ENCODE measurements at places on chromosomes 4 and X.

DNA sequence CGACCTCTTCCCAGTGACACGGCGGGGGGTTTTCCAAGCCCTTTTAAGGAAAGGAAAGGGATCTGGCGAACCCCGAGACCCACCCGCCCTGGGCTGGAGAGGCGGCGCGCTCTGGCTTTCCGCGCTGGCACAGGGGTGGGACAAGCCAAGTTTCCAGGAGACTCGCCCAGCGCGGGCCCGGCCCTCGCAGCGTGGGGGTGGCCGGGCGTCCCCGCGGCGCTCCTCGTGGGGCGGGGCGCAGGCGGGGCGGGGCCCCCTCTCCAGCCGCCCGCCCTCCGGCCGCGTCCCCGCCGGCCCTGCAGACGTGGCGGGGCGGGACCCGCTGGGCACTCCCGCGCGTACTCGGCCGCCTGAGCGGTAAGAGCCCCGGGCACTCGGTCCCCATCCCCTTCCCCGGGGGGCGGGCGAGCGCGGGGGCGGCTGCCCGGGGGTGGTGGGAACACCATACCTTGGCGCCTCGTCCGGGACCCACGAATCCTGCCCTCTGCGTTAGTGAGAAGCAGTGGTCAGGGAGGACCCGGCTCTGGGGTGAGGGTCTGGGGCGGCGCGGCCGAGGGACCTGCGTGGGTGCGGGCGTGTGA, at the start of gene FAM114A1:
TSS of gene FAM114A1 (plus strand) at position 329 of the 581 bp plus-strand sequence. CDS start 10,273 bp downstream, outside the sequence.
- no peak for DNase-seq

- DNase-seq = no peak
Measured at GRCh38 chrX:12249997-12250396, 111.7 kb downstream of the FRMPD4 start.

GRCh38 chr4:123025398-123025797, 103.0 kb upstream of the NUDT6 start:
- no peak for DNase-seq

DNA sequence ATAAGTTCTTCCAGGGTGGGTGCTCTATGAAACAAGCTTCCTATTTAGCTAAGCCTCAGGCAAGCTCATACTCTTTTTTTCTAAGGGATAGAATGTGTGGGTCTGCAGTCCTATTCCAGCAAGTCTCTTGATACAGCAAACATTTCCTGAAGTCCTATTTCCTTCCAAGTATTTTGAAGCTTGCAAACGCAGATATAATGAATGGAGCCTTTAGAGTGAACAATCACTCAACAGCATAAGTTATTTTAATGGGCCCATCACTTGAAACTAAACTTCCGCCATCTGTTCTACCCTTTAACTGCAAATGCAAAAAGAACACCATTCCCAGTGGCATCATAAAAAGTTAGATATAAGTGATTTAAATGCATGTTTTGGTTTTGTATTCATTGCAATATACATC, 108.3 kb upstream of the TAPT1 start:
- no peak for DNase-seq

DNA sequence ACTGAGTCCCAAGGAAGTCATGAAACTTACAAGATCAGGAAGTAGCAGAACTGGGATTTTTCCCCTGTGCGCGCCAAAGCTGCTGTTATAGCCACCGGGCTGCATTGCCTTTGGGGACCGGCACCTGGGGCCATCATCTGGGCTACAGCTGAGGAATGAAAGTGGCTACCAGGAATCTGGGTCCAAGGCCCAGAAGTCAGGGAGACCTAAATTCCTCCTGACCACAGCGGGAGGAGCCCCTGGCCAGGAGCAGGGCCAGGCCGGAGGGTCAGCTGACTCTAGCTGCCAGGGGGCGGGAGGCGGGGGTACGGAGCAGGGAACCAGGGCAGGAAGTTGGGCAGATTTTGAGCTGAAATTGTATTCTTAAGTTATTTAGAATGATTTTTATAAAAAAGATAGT, 242.4 kb downstream of the EVC2 start:
- DNase-seq = no peak

DNA sequence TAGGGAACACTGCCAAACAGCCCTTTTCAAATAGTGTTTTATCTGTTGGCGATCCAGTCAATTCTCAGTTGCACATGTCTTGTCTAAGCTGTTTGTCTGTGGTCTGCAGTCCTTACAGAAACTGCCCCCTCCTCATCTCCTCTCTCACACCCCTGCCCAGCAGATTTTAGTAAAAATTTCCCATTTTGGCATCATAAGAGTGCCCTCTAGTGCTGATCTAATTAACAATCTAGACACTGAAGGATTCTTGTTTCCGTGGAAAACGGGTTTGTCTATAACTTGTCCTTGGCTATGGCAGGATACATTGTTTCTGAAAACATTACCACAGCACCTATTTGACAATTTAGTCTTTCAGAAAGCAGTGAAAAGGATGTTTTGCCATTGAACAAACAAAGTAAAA, 227.2 kb upstream of the MBNL3 start:
- no peak for DNase-seq

DNA sequence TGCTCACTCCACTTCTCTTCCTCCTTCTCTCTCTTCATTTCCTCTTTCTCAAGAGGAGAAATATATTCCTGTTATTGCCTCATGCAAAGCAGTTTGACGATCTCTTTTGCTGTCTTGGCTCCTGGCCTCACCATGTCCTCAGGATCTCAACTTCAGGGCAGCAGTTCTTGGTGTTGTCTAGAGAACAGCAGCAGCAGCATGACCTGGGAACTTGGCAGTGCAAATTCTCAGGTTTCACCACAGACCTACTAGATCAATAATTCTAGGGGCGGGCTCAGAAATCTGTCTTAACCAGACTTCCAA, 193.4 kb upstream of the EDNRA start:
- no peak for DNase-seq

GRCh38 chr4:3331511-3332394, 38.9 kb downstream of the RGS12 start:
- no peak for DNase-seq

DNA sequence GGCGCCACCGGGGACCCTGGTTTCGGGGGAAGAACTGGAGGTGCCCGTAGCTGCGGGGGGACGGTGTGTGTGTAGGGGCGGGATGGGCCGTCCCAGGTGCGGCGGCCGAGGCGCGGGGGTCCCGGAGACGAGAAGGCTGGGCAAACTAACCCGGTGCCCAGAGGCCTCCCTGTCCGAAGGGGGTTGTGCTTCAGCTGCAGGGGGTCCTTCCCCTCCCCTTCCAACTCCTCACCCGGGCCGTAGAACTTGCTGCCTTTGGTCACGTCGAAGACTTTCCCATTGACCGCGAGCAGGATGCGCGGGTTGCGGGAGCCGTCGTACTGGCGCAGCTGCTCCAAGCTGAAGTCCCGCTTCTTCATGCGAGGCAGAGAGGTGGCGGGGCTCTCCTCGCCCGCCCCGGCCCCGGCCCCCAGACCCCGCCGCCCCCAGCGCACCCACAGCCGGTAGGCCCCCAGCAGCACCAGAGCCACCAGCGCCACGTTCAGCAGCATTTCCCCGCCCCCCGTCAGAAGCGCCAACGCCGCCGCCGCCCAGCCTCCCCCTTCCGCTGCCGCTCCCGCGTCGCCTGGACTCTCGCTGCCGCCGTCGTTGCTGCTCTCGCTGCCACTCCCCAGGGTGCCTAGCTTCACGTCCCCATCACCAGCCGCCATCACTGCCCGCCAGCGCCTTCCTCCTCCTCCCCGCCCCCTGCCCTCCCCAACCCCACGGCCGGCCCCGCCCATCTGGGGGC, at the start of gene PGRMC2:
TSS of gene PGRMC2 (minus strand) at position 673 of the 730 bp plus-strand sequence. CDS start at position 650, 23 bp downstream.
- no peak for DNase-seq

DNA sequence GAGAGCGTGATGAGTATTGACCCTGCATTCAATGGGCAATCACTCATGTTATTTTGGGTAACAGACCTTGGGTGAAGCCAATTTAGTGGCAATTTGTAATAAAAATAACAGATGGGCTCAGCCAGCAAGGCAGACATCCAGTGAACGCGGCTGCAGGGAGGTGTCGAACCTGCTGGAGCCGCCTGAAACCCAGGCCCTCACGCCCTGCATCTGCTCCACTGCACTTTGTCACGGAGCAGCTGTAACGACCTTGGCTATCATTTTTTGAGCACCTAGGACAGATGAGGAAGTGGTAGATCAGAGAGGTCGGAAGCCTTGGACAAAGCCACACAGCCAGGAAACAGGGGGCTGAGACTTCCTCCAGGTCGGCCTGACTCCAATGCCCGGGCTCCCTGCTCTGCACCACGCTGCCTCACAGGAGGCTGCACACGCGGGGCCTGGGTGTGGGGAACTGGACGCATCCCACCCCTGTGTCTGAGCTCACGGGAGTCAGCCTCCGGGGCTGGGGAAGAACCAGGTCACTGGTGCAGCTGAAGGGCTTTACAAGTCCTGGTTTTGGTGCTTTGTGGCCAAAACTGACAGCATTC, 19.4 kb downstream of the HMX1 start:
- no peak for DNase-seq

GRCh38 chr4:41039317-41039716, 175.0 kb downstream of the APBB2 start:
- no peak for DNase-seq

DNA sequence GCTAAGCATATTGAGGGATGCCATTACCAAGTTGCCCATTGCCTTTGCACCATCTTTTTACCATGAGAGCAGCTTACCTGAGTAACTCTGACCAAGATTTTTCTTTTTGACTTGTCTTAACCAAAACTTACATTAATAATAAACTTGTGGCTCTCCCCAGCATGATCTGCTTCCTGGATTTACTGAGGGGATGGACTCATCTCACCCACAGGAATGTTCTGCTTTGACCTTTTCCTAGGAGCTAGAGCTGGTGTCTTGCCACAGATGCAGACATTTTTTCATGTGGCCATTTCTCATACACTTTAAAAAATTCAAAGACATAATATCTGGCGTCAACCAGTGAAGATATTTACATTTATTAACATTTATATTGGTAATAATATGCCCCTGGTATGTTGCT, 79.2 kb upstream of the EFHC2 start:
- DNase-seq = no peak

- DNase-seq = no peak
Measured at GRCh38 chr4:48752246-48752645, 27.8 kb downstream of the FRYL start.

GRCh38 chrX:100477467-100477866, 67.4 kb upstream of the PCDH19 start:
- no peak for DNase-seq

- no peak for DNase-seq
Measured at GRCh38 chr4:139764182-139764581, 98.6 kb downstream of the MGST2 start.

DNA sequence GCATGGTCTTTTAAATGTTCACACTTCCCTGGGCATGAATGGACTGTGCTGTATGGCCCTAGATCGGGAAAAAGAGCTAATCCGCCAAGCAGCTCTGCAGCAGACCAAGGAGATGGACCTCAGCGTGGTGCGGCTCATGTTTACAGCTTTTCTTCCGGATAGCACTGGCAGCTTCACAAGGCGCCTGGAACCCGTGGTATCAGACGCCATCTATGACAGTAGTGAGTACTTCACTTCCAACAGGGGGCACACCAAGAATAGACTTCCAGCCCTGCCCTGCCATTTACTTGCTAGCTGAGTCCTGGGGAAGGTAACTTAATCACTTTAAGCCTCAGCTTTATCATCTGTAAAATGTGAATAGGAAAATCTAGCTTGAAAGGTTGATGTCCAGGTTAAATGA, 77.7 kb downstream of the NFKB1 start:
- DNase-seq = no peak

- DNase-seq = no peak
Measured at GRCh38 chrX:150547375-150548115, 20.9 kb upstream of the MTM1 start.

Data from NCI-H1694 (cell line).